Activated CD4-positive, alpha-beta memory T cell treated with anti-CD3 and anti-CD28 coated beads for 36 hours (primary cell): ENCODE measurements at places on chromosomes 6 and 20. TPM values are rescaled to one million over a fixed set of nuclear protein-coding genes. Genes with fewer than 3 reads are reported as not detected.
A peak's percentile ranks its signal among the peaks of the same experiment; 100 is the strongest.

- H3K27me3 ChIP-seq = no peaks in the 10 kb centered on the region
- H3K27ac ChIP-seq = no peak overlapping the region
- H3K4me1 ChIP-seq = no peaks in the 10 kb centered on the region
- no peak for DNase-seq
- no peaks in the 10 kb centered on the region for H3K36me3 ChIP-seq
Measured at GRCh38 chr6:63263444-63263843, 52.2 kb downstream of the FKBP1C start.

GRCh38 chr6:134172706-134173365, 120.4 kb upstream of the SLC2A12 start:
- no peaks in the 10 kb centered on the region for H3K27me3 ChIP-seq
- peak overlapping the region; percentile 98 for H3K4me3 ChIP-seq
- H3K36me3 ChIP-seq = peaks cover 55% of the 10 kb centered on the region
- H3K4me1 ChIP-seq = peaks cover 61% of the 10 kb centered on the region

- H3K27ac ChIP-seq = no peak overlapping the region
- no peak overlapping the region for H3K4me3 ChIP-seq
- H3K27me3 ChIP-seq = peaks cover 24% of the 10 kb centered on the region
Measured at GRCh38 chr6:30397697-30398096, 52.7 kb downstream of the RPP21 start.

Gene CD24
- 0.26 TPM for total RNA-seq

DNA sequence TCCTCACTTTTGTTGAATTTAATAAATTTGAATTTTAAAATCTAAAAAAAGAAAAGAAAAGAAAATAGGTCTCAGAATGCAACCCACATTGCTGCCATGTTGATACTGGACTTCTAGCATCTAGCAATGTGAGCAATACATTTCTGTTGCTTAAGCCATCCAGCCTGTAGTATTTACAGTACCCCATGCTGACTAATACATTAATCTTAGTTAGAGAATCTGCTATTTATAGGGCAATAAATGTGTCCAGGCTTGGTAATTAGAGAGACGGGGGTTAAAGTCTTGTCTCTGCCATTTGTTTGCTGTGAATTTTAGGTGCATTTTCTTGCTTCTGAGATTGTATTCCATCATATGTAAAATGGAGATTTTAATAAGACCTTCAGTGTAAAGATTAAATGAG, 471.3 kb downstream of the DHX35 start:
- H3K27me3 ChIP-seq = no peaks in the 10 kb centered on the region
- no peak overlapping the region for H3K4me3 ChIP-seq
- no peaks in the 10 kb centered on the region for H3K4me1 ChIP-seq
- no peaks in the 10 kb centered on the region for H3K36me3 ChIP-seq
- H3K27ac ChIP-seq = no peak overlapping the region

DNA sequence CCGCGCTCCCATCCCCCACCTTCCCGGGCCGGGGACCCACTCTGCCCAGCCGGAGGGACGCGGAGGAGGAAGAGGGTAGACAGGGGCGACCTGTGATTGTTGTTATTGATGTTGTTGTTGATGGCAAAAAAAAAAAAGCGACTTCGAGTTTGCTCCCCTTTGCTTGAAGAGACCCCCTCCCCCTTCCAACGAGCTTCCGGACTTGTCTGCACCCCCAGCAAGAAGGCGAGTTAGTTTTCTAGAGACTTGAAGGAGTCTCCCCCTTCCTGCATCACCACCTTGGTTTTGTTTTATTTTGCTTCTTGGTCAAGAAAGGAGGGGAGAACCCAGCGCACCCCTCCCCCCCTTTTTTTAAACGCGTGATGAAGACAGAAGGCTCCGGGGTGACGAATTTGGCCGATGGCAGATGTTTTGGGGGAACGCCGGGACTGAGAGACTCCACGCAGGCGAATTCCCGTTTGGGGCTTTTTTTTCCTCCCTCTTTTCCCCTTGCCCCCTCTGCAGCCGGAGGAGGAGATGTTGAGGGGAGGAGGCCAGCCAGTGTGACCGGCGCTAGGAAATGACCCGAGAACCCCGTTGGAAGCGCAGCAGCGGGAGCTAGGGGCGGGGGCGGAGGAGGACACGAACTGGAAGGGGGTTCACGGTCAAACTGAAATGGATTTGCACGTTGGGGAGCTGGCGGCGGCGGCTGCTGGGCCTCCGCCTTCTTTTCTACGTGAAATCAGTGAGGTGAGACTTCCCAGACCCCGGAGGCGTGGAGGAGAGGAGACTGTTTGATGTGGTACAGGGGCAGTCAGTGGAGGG, 2.8 kb downstream of the SOX4 start:
- peaks cover 4% of the 10 kb centered on the region for H3K36me3 ChIP-seq
- peaks cover 47% of the 10 kb centered on the region for H3K27me3 ChIP-seq
- H3K4me3 ChIP-seq = peak overlapping the region; percentile 76
- DNase-seq = peak; percentile 18

DNA sequence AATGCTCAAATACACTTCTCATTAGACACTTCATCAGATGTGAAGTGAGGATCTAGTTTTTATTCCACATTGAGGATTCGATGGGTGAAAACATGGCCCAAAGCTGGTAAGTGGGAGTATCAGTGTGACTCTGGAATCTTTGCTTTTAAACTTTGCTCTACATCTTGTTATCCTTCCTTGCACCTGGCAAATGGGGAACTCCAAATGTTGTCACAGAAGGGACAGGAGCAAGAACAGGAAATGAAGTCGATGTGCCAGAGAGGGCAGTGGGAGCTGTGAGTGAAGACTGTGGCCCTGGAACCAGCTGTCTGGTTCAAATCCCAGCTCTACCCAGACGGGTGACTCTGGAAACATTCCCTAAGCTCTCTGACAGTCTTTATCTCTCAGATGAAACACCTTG, 86.7 kb upstream of the AGPAT4 start:
- H3K27ac ChIP-seq = no peak overlapping the region
- no peaks in the 10 kb centered on the region for H3K27me3 ChIP-seq
- peaks cover 5% of the 10 kb centered on the region for H3K36me3 ChIP-seq
- DNase-seq = no peak

Gene CST11
- not detected for total RNA-seq
